A549 treated with DMSO at 1 μM for 4 hours (cell line): ENCODE measurements at places on chromosomes 3 and 15. TPM values are rescaled to one million over a fixed set of nuclear protein-coding genes. Genes with fewer than 3 reads are reported as not detected.

Gene GUCA1C
- total RNA-seq, result not detected in 5 replicates

Gene SLC24A1
- 3.1 to 5.5 TPM (median 4.1 TPM) in 5 replicates for total RNA-seq

Gene SENP8
- 0.92 to 1.9 TPM (median 1.8 TPM) in 5 replicates for total RNA-seq

Gene GPR87
- total RNA-seq, result 1.1 to 1.5 TPM (median 1.3 TPM) in 5 replicates

Gene PRR20G
- 0.07 to 0.15 TPM in 2 of 5 replicates, not detected in the others for total RNA-seq

Gene CPA3
- not detected in 5 replicates for total RNA-seq

Gene WDR72
- 6.0 to 8.0 TPM (median 7.6 TPM) in 5 replicates for total RNA-seq

Gene SPATA16
- total RNA-seq, result not detected in 5 replicates

Gene ARGFX
- not detected in 5 replicates for total RNA-seq

Gene ZPLD1
- total RNA-seq, result 0.04 to 0.07 TPM (median 0.06 TPM) in 4 of 5 replicates, not detected in the other

Gene GALNT15
- total RNA-seq, result 0.06 to 0.14 TPM (median 0.07 TPM) in 3 of 5 replicates, not detected in the others

Gene MAPKAPK3
- 23.5 to 26.5 TPM (median 25.6 TPM) in 5 replicates for total RNA-seq

Gene TMEM158
- 15.8 to 30.6 TPM (median 22.0 TPM) in 5 replicates for total RNA-seq

Gene FGF12
- total RNA-seq, result 0.38 to 0.97 TPM (median 0.63 TPM) in 5 replicates

Gene ECE2
- total RNA-seq, result not detected in 5 replicates

Gene ANKDD1A
- 1.5 to 2.1 TPM (median 1.9 TPM) in 5 replicates for total RNA-seq

Gene FAM174B
- 6.9 to 8.5 TPM (median 7.5 TPM) in 5 replicates for total RNA-seq

Gene UROC1
- not detected in 5 replicates for total RNA-seq

Gene SCG5
- 1.6 to 3.7 TPM (median 2.2 TPM) in 5 replicates for total RNA-seq

Gene INO80
- total RNA-seq, result 12.7 to 14.4 TPM (median 13.7 TPM) in 5 replicates

Gene SHF
- total RNA-seq, result 0.62 to 1.0 TPM (median 0.83 TPM) in 5 replicates

Gene HRG
- not detected in 5 replicates for total RNA-seq

Gene ARPIN
- total RNA-seq, result 10.2 to 13.8 TPM (median 13.0 TPM) in 5 replicates

Gene CHRFAM7A
- total RNA-seq, result 4.6 to 7.2 TPM (median 5.1 TPM) in 5 replicates

Gene CAV3
- total RNA-seq, result not detected in 5 replicates

Gene SMAD3
- total RNA-seq, result 170 to 234 TPM (median 210 TPM) in 5 replicates

Gene STARD5
- total RNA-seq, result 1.6 to 2.2 TPM (median 1.9 TPM) in 5 replicates

Gene FBXW12
- not detected in 5 replicates for total RNA-seq

Gene PKM
- total RNA-seq, result 3,387 to 3,812 TPM (median 3,620 TPM) in 5 replicates

Gene ERC2
- total RNA-seq, result 0.10 to 0.30 TPM (median 0.23 TPM) in 3 of 5 replicates, not detected in the others

Gene DUOXA1
- 0.08 to 0.18 TPM (median 0.17 TPM) in 5 replicates for total RNA-seq

Gene CLRN1
- total RNA-seq, result not detected in 5 replicates

Gene ROBO2
- total RNA-seq, result not detected in 5 replicates

Gene TNNC1
- 1.2 to 2.0 TPM (median 1.4 TPM) in 5 replicates for total RNA-seq

Gene WDR73
- 38.4 to 51.1 TPM (median 40.9 TPM) in 5 replicates for total RNA-seq

Gene PLSCR5
- not detected in 5 replicates for total RNA-seq

Gene LIPH
- 7.2 to 9.3 TPM (median 8.4 TPM) in 5 replicates for total RNA-seq

Gene PTH1R
- 0.18 to 0.83 TPM (median 0.45 TPM) in 4 of 5 replicates, not detected in the other for total RNA-seq

Gene ABI3BP
- total RNA-seq, result 1.0 to 4.1 TPM (median 1.7 TPM) in 5 replicates

Gene PPIP5K1
- 5.3 to 8.8 TPM (median 7.2 TPM) in 5 replicates for total RNA-seq

Gene CHRNB4
- total RNA-seq, result 0.73 to 1.7 TPM (median 0.95 TPM) in 5 replicates

Gene TMEM212
- total RNA-seq, result not detected in 5 replicates

Gene RYR3
- total RNA-seq, result 0.12 to 0.53 TPM (median 0.13 TPM) in 4 of 5 replicates, not detected in the other

Gene CCNB2
- 95.3 to 108 TPM (median 106 TPM) in 5 replicates for total RNA-seq

Gene CCDC39
- total RNA-seq, result 0.13 TPM in 1 of 5 replicates, not detected in the others

Gene GATA2
- 5.0 to 5.5 TPM (median 5.0 TPM) in 5 replicates for total RNA-seq

Gene NPAP1
- total RNA-seq, result not detected in 5 replicates

Gene CTXN2
- 0.02 to 0.04 TPM in 2 of 5 replicates, not detected in the others for total RNA-seq

Gene ZDHHC23
- total RNA-seq, result 2.2 to 4.3 TPM (median 3.6 TPM) in 5 replicates

Gene ZCWPW2
- total RNA-seq, result 0.08 to 0.15 TPM in 2 of 5 replicates, not detected in the others

Gene PPP1R14D
- 0.19 to 0.35 TPM (median 0.28 TPM) in 3 of 5 replicates, not detected in the others for total RNA-seq

Gene CFAP20DC
- 1.7 to 3.7 TPM (median 2.7 TPM) in 5 replicates for total RNA-seq

Gene NRROS
- 0.04 TPM in 1 of 5 replicates, not detected in the others for total RNA-seq

Gene ANKUB1
- not detected in 5 replicates for total RNA-seq

Gene GRAMD1C
- total RNA-seq, result 0.31 to 1.4 TPM (median 0.71 TPM) in 5 replicates

Gene IL12A
- total RNA-seq, result 0.49 to 1.4 TPM (median 0.83 TPM) in 5 replicates
